ENCODE measurements at places on chromosomes 3 and 15.

DNA sequence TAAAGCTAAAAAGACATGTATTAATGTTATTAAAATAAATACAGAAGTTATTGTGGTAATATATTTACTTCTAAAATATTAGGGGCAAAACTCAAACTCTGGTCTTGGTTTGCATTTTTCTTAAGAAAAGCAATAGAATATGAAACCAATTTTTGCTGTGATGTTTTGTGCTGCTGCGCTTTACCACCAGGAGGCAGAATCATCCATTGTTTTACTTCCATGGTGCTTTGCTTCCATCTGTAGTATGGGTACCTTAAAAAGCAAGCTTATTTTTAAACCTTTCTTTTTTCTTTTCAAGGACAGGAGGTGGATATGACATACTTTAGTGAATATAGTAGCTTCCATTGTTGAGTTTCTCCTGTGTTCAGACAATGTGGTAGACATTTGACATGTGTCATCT lies 46.6 kb upstream of the MRPL3 start:
- DNase-seq = peak; percentile 25

- no peak for DNase-seq
These were observed 14.0 kb downstream of the C3orf22 start for GRCh38 chr3:126544596-126545281.

GRCh38 chr15:48721061-48721810 lies 75.7 kb upstream of the FBN1 start:
- DNase-seq = no peak

DNA sequence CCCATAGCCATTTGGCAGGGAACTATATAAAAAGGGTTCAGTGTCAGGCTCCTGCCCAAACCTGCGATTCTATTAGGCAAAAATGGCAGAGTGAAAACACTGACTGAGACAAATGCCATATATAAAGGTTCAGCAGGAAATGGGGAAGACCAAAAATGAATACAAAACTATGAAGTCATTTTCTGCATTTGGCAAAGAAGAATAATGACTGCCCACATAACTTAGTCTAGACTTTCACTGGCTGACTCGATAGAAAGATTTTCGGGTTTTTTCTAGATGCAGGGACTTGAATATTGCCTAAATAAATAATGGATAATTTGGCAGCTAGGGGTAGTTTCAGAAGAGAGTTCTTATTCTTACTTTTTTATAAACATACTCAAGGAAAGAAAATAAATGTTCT lies 178.0 kb downstream of the TPRG1 start:
- peak; percentile 40 for DNase-seq

- no peak for DNase-seq
These were observed 76.2 kb downstream of the TGFBR2 start for GRCh38 chr3:30682434-30683155.

GRCh38 chr3:193053046-193053435 lies 135.4 kb upstream of the MB21D2 start:
- no peak for DNase-seq

DNA sequence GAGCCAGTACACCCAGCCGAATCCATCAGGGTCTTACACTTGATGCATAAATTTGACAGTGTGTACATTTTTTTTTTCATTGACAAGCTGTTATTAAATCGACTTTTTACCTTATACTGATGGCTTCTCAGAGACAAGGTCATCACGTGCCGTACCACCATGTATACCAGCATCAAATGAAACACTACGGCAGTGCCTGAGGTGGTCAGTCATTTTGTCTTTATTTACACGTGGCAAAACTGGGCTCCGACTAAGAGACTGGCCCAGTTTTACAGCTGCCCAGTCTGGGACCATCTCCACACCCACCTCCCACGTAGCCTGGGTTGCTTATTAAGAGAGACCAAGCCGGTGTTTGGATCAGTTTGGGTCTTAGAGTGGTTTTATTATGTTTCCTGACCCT lies 57.4 kb downstream of the TMEM266 start:
- no peak for DNase-seq

DNA sequence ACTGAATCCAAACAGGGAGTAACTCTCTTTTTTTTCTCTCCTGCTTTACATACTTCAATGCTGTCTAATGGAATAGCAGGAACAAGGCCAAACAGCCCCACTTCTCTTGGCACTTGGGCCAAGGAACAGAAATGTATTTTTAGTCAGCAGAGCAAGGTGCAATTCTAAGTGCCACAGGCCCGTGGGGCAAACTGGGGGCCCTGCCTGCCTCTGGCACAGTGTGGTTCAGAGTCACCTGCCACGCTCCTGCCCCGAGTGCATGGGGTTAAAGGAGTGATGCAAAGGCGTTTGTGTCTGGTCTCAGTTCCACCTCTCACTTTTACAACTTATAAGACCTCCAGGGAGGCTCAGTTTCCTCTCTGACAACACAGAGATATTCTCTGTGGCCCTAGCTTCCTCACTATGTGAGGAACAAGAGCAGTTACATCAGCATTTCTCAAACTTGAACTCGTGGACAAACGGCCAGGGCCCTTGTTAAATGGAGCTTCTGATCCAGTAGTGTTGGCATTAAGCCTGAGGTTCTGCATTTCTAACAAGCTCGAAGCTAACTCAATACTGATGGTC lies 51.3 kb downstream of the LRIG1 start:
- DNase-seq = no peak

DNA sequence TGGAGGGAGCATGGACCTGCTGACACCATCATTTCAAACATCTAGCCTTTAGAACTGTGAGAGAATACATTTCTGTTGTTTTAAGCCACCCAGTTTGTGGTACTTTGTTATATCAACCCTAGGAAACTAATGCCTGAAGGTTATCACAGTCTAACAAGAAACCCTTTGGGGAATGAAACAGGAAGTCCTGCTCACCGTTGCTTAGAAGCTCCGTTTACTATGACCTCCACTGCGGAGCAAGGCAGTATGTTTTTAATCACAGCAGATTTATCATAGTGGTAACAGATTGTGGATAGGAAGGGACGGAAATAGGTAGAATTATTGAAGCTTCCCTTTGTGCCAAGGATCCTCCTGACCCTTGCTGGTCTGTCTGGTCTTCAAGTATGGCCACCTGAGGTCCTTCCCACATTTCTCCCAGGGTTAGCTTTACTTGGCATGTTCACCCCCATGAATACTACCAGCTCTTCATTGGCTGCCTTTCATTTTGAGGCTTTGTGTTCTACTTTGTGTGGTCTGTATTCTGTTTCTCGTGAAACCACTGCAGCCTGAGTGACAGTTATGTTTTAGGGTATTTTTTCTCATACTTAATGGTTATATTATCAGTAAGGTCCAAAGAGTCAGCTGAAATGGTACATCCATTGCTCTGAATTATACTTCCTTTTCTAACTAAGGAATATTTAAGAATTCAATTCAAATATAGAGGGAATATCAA lies 201.6 kb downstream of the CHST2 start:
- DNase-seq = no peak

DNA sequence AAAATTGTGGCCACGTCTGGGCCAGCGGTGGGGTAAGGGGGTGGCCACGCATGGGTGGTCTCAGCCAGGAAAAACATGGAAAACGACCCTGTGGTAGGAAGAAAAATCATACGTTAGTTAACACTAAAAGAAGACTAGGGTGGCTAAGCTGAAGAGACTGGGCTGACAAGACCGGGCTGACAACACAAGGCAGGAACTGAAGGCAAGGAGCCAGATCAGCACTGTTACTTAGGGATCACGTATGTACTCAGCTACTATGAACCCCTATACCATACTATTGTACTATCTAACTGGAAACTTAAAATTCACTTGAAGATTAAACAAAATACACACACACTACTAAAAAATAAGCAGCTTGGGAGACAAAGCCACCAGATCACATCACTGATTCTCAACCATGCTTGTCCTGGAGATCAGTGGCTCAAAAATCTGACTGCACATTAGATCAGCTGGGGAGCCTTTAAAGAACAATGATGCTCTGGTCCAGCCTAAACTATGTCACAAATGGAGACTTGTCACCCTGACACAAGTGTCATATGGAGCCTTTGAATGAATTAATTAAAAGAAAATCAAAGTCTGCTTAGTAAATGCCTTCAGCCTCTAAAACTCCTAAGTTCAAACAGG lies 442.2 kb downstream of the SHQ1 start:
- no peak for DNase-seq

DNA sequence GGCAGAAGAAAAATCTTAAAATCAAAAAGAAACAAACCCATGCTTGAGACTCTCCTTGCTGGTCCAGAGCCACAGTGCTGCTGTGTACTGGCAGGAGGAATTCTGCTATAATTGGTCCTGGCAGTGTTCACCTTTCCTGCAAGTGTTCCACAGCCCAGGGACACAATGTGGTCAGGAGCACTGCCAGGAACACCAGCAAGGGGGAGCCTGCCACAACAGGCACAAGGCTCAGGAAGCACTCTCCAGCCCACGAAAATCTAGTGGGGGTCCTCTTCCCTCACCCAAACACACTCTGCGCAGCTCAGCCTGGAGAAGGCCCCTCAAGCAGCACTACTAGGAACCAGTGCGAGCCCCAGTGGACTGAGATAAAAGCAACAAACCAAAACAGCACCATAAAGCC lies 92.9 kb downstream of the UBE3A start:
- peak; percentile 5 for DNase-seq

GRCh38 chr3:150015901-150016300 lies 45.2 kb upstream of the PFN2 start:
- DNase-seq = peak; percentile 24

- no peak for DNase-seq
These were observed 3.8 kb downstream of the ATG3 start for GRCh38 chr3:112557976-112558375.

DNA sequence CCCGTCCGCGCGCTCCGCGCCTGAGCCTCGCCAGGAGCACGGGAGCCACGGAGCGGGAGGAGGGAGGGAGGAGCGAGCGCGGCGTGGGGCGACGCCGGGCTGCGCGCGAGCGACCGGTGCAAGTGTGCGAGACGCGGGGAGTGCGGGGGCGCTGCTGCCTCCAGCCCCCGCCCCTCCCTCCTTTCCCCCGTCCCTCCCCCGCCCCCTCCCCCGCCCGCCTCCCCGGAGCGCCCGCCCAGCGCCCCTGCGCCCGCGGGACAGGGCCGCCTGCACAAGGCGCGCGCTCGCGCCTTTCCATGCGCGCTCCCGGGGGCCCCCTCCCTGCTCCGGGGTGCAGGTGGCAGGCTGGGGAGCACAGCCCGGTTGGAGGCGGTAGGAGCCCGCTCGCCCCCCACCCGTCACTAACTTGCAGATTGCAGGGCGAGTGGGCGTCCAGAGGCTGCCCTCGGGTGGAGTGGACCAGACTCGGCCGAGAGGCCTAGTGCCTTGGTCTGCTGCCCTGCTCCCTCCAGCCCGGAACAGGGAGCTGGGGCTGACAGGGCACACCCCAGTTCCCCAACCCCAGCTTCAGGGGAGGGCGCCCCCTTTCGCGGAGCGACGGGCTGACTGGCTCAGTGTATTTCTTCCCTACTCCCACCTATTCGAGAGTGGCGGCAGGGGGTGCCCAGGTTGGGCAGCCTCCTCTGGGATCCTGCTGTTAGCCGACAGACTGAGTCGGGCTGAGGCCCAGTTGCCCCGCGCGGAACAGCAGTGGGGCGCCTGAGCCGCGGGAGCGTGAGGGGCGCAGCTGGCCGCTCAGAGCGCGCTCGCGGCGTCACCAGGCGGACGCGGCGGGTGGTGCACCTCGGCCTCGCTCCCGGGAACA lies at the start of gene WNT7A:
TSS of gene WNT7A (minus strand) at position 126 of the 865 bp plus-strand sequence. CDS start 255 bp downstream, outside the sequence.
- DNase-seq = no peak

- DNase-seq = no peak
These were observed 48.8 kb upstream of the MRPS22 start for GRCh38 chr3:139295040-139295439.

GRCh38 chr3:141063831-141064230 lies 12.7 kb downstream of the SPSB4 start:
- DNase-seq = no peak

DNA sequence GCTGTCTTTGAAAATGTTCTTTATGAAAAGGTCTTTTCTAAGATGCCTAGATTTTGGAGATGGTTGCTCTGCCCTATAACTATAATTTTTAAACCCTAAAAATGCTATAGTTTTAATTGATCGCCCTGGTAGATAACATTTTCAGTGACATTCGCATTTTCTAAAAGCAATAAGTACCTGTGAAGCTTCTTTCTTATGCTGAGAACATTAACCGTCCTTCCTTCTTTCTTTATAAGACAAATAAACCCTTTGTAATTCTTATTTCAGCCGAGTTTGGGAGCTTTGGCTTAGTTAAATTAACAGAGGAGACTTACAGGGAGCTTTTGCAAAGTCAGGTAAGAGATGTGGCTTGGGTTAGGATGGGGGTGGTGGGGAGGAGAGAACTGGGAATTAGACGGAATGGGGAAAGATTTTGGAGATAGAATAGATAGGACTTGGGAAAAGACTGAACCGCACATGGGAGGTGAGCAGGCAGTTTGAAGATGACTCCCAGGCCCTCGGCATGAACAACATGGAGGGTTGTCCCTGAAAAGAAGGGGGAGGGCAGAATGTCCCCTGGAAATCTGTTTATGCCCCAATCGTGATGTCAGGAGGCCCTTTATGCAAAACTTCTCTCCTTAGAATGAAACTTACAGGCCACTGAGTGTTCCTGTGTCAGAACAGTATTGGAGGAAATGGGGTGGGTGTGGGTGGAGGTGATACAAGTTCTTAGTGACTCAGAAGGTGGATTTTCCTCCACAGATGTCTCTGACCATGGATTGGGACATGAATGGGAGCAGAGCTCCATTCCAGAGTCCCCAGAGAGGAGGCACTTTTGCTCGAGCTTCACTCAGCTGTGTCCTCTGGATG lies 76.2 kb upstream of the LARS2 start:
- DNase-seq = no peak

GRCh38 chr3:33883951-33884561 lies 85.6 kb downstream of the PDCD6IP start:
- peak; percentile 45 for DNase-seq

DNA sequence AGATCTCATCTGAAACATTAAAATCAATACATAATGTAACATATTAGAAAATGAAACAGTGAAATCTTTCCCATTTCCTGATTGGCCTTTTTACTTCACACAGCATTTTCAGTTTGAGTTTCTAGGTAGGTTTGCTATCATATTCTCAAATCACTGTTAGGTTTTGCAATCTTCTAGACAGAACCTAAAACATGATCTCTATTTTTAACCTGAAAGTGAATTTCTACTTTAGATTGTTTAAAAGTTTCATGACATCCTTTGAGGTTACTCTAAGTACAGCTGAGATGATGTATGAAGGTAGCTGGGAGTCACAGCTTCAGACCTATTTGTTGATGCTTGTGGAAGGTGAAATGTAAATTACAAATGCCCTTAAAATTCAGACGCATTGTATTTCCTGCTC lies 118.4 kb upstream of the GPR149 start:
- no peak for DNase-seq

GRCh38 chr3:175260145-175260794 lies 401.1 kb downstream of the NAALADL2 start:
- DNase-seq = peak; percentile 51

GRCh38 chr3:64828276-64828675 lies 140.5 kb upstream of the ADAMTS9 start:
- DNase-seq = no peak

GRCh38 chr3:4885316-4885715 lies 93.9 kb upstream of the BHLHE40 start:
- no peak for DNase-seq

DNA sequence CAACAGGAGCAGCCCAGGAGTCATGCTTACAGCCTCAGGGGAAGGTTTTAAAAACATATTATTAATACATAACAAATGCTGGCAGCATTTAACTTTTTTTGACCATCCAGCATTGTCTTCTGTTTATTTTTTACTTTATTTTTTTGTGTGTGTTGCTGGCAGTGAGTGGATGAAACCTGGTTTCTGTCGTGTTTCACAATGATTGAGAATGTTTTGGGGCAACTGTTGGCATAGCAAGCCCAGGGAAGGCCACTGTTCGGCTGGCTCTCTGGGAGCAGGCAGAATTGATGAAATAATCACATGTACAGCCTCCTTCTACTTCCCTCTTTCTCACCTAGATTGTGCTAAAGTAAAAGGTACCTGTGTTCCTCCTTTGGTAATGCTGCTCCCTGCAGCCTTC lies 190.2 kb downstream of the NR1D2 start:
- DNase-seq = no peak
